ENCODE measurements at places on chromosomes 12 and 14.

- no peak for DNase-seq
Measured at GRCh38 chr12:80766897-80767296, 50.2 kb downstream of the MYF5 start.

- DNase-seq: no peak
Measured at GRCh38 chr14:59424341-59425071, 40.7 kb downstream of the GPR135 start.

- no peak for DNase-seq
Measured at GRCh38 chr12:22477894-22478287, 66.5 kb downstream of the C2CD5 start.

GRCh38 chr14:23104070-23104590 lies 659 bp downstream of the CIROP start:
- no peak for DNase-seq

GRCh38 chr14:33776871-33777270 lies 174.0 kb downstream of the EGLN3 start:
- DNase-seq: no peak

- DNase-seq: peak; percentile 47
Measured at GRCh38 chr12:95336387-95337067, 118.9 kb downstream of the VEZT start.

GRCh38 chr14:43215524-43215923 lies 1291.6 kb downstream of the FSCB start:
- no peak for DNase-seq

DNA sequence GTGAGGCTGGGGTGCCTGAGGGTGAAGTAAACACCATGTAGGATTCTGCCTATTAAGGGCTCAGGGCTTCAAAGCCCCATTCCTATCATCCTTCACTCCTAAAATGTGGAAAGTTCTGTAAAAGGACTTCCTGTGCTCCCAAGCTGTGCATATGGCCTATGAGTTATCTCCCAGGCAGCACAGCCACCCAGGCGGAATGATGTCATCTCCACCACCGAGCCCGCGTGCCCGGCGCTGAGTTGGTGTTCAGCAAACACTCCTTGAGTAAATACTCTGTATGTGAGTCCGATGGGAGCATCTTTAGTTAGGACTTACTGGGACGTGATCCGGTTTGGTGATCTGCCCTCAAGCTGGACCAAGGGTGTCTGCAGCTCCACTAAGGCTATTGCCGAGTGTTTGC lies 437.3 kb downstream of the MED13L start:
- DNase-seq: no peak

GRCh38 chr12:71141378-71141926 lies 16.3 kb downstream of the TSPAN8 start:
- no peak for DNase-seq
